ENCODE measurements at places on chromosomes 16 and 17. TPM values are rescaled to one million over a fixed set of nuclear protein-coding genes. Genes with fewer than 3 reads are reported as not detected.

MSLN gene
- total RNA-seq: 4.2 TPM

CBLN1 gene
- not detected for total RNA-seq

MAP1LC3B gene
- total RNA-seq: 78.5 TPM

ZNF423 gene
- 0.07 TPM for total RNA-seq

RAD51D gene
- 33.4 TPM for total RNA-seq

MT1F gene
- total RNA-seq: 14.6 TPM

KRTAP4-5 gene
- total RNA-seq: not detected

TOP2A gene
- total RNA-seq: 206 TPM

TBX2 gene
- 7.0 TPM for total RNA-seq

SLC35G6 gene
- not detected for total RNA-seq

CD300LG gene
- not detected for total RNA-seq

HNF1B gene
- 24.3 TPM for total RNA-seq

ATP2A1 gene
- 1.3 TPM for total RNA-seq

CCDC78 gene
- total RNA-seq: 6.5 TPM

SERPINF2 gene
- total RNA-seq: 2.3 TPM

OR3A3 gene
- total RNA-seq: not detected

RHBDL1 gene
- total RNA-seq: 1.0 TPM

ZDHHC1 gene
- total RNA-seq: 5.9 TPM

B9D1 gene
- 42.4 TPM for total RNA-seq

ZG16 gene
- total RNA-seq: not detected

CDH8 gene
- total RNA-seq: 0.44 TPM

RNU2-1 gene
- not detected for total RNA-seq

RNF112 gene
- total RNA-seq: 0.98 TPM

KRT17 gene
- total RNA-seq: 1.0 TPM

PYDC1 gene
- not detected for total RNA-seq

All from A549 treated with ZK216348 at 1 μM for 4 hours (cell line).